ENCODE measurements at places on chromosomes 6 and 20.

GRCh38 chr6:125489579-125490285 lies 188.0 kb upstream of the HDDC2 start:
- no peak for DNase-seq

DNA sequence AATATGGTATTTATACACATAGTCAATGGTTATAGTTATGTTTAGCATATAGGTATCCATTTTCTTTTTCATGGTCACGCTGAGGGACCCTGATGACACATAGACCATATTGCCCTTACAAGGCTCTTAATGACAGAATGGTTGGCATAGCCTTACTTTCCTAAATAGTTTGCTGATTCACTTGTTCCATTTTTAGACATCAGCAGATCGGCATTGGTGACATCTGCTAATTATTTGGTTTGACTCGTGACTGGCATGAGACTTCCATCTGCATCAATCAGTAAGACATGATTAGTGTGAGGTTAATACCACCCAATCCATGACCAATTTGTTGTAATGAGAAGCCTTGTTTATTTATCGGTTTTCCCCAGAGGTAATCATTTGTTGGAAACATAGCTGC lies 309.7 kb downstream of the ALDH8A1 start:
- peak; percentile 8 for DNase-seq

- DNase-seq = no peak
These were observed 65.4 kb upstream of the PHIP start for GRCh38 chr6:79143320-79143898.

DNA sequence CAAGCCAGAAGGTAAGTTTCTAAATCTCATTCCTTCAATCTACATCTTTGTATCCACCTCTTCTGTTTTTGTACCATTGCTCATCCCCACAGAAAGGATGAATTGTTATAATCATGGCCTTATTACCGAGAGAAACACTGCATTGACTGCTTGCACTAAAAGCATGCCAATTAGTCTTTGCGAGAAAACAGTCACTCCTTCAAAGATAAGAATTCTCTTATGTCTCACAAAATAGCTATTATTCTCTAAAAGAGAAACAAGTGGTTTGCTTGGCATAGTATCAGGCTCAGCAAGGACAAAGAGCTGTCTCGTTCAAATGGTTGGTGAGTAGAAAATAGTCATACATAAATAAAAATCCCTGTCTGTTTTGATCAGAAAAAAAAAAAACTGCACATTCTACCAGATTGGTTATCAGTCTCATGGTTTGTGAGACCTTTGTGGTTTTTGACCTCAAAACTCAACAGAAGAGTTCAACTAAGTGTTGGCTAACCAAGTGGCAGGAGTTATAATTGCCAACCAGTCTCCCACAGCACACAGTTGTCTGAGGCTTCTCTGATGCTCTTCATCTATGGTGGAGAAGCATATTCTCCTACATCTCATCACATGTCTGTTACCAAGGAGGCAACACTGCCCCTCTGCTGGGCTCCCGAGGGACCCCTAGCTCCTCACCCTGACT lies 35.1 kb upstream of the ARMH2 start:
- DNase-seq = no peak

- no peak for DNase-seq
These were observed 16.2 kb upstream of the MRPS18A start for GRCh38 chr6:43703512-43704429.

DNA sequence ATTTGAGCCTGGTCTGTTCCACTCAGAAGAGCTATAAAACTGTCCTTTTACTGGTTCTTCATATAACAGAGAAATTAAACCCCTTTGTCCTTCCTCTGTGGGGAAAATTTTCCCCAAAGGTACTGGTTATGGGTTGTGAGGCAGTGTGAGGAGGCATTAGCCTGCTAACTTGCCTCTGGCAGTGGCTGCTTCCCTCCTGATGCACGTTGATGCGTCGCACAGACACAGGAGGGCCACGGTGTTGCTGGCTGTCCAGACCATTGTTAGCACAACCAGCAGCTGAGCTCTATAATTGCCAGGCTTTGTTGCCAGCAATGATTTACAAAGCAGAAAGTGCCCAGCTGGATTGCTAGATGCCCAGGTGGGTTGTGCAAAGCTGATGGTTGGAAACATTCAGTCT lies 10.1 kb downstream of the AAR2 start:
- DNase-seq = no peak

- peak; percentile 52 for DNase-seq
These were observed 183.0 kb upstream of the TAB2 start for GRCh38 chr6:149134511-149134933.

GRCh38 chr6:87669051-87669450 lies 33.0 kb downstream of the AKIRIN2 start:
- DNase-seq = no peak

DNA sequence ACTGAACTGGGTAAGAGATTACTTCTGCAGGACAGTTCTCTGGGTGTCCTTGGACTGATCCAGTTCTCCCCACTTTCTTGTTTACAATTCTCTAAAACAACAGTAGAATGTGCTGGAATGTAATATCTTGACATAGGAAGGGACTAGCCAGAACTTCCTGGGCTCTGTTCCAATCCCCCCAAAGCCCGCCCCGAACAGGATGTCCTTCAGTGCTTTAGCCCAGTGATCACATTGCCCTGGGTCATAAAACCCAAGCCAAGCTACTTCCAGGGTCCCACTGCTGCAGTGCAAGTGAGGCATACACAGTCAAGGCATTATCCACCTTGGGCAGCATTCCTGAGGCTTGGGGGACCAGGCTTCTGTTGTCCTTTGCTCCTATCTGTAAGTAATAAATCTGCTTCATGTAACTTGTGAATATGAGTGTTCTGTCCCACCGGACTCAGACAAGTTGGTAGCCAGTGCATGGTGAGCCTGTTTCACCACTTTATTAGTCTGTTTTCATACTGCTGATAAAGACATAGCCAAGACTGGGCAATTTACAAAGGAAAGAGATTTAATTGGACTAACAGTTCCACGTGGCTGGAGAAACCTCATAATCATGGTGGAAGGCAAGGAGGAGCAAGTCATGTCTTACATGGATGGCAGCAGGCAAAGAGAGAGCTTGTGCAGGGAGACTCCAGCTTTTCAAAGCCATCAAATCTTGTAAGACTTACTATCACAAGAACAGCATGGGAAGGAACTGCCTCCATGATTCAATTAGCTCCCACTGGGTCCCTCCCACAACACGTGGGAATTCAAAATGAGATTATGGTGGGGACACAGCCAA lies 23.5 kb downstream of the FITM2 start:
- DNase-seq = no peak
